ENCODE measurements at places on chromosomes 5 and 9. TPM values are rescaled to one million over a fixed set of nuclear protein-coding genes. Genes with fewer than 3 reads are reported as not detected.

The ERCC6L2 gene
- polyA plus RNA-seq: 21.5 TPM

GRCh38 chr9:119221276-119221675, 148.0 kb downstream of the BRINP1 start:
- peak overlapping the region; percentile 86 for H3K27ac ChIP-seq
- H3K27me3 ChIP-seq: no peaks in the 10 kb centered on the region
- DNase-seq: peak; percentile 24
- H3K4me3 ChIP-seq: no peak overlapping the region

- peak; percentile 30 for DNase-seq
- no peaks in the 10 kb centered on the region for H3K27me3 ChIP-seq
- no peaks in the 10 kb centered on the region for H3K4me1 ChIP-seq
- H3K27ac ChIP-seq: no peak overlapping the region
Measured at GRCh38 chr5:87020099-87020934, 247.4 kb upstream of the RASA1 start.

The SCGB3A2 gene
- 70.6 TPM for polyA plus RNA-seq

- no peak overlapping the region for H3K4me3 ChIP-seq
- no peak for DNase-seq
- no peak overlapping the region for H3K27ac ChIP-seq
- no peaks in the 10 kb centered on the region for H3K4me1 ChIP-seq
Measured at GRCh38 chr9:138023394-138024124, 146.0 kb downstream of the CACNA1B start.

GRCh38 chr5:95948631-95949030, 13.0 kb downstream of the ELL2 start:
- no peaks in the 10 kb centered on the region for H3K27me3 ChIP-seq
- H3K4me1 ChIP-seq: no peaks in the 10 kb centered on the region
- no peak overlapping the region for H3K4me3 ChIP-seq
- DNase-seq: no peak
- no peaks in the 10 kb centered on the region for H3K36me3 ChIP-seq

The CAMK4 gene
- polyA plus RNA-seq: 0.64 TPM

DNA sequence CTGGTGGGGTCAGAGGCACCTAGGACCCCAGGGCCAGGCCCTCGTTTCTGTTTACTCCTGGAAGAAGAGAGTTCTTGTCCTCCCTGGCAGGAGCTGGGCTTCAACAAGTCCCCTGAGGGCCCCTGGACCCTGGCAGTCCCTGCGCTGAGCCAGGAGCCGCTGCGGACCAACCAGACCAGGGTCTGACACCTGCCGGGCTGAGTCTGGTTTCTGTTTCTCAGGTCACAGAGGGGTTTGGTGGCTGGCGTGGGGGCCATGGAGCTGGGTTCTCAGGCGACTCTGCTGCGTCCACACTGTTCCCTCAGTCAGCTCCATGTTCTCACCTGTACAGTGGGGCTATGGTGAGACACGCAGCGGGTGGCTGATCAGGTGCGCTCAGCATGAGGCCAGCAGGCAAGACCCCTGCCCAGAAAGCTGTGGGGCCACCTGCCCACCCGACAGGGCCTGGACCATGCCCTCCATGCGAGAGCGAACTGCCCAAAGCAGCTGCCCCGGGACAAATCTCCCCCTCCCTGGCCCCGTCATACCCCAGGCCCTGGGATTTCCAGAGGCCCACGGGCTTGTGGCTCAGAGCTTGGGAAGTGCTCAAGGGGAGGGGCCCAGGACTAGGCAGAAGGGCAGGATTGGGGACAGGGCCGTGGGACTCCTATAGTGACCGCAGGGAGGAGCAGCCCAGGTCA, 17.9 kb upstream of the NOTCH1 start:
- H3K36me3 ChIP-seq: no peaks in the 10 kb centered on the region
- DNase-seq: no peak
- H3K27ac ChIP-seq: no peak overlapping the region
- no peak overlapping the region for H3K4me3 ChIP-seq
- H3K4me1 ChIP-seq: peaks cover 32% of the 10 kb centered on the region

DNA sequence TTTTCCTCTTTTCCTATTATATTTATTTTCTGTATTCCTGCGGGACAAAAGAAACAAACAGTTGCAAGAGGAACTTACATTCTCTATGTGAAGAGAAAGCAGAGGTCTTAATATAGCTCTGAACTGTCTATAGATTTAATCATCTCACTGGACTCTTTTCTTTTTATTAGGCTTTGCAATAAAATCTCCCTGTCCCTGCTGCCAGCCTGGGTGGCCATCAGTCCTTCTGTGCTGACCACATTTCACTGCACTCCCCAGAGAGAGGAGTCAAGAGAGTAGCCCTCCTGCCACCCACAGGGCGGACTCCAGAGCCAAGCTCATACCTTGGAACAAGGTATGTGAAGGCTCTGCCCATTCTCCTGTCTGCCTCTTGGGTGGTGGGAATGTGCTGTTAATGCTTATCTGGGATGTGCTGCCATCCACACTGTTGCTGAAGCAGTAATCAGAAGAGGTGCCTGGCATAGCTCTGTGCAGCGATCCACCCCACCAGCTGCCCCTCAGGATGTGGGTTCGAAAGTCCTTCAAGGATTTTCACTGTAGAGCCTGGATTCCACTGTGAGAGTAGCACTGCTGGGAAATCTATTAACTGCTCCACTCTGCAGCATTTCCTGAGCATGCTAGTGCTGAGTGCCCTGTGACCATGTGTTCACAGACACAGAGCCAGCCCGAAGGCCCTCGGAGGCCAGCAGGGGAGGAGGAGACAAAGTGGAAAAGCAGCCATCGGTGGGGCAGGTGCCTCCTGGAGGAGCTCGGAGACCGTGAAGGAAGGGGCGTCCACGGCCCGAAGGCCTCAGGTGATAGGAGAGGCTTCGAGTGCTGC, 334.6 kb downstream of the MED10 start:
- H3K4me1 ChIP-seq: no peaks in the 10 kb centered on the region
- no peaks in the 10 kb centered on the region for H3K36me3 ChIP-seq
- H3K27ac ChIP-seq: no peak overlapping the region
- H3K4me3 ChIP-seq: no peak overlapping the region
- no peak for DNase-seq

DNA sequence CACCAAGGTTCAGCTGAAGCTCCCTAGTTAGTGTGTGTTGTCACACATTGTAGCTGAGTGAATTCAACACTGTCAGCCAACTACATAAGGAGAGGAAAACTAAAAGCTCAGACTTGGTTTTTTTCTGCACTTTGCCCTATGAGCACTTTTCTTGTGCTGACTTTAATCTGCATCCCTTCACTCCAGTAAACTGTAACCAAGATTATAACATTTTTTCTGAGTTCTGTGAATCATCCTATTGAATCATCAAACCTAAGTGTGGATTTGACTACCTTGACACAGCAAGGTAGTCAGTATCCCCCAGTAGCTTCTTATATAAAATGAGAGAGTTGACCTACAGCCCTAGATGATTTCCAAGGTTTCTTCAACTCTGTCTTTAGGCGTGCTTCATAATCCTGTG, 325.0 kb downstream of the AGTPBP1 start:
- H3K27me3 ChIP-seq: no peaks in the 10 kb centered on the region
- H3K36me3 ChIP-seq: no peaks in the 10 kb centered on the region
- H3K27ac ChIP-seq: no peak overlapping the region
- H3K4me3 ChIP-seq: no peak overlapping the region
- H3K4me1 ChIP-seq: no peaks in the 10 kb centered on the region

The CDKN2A gene
- 2.9 TPM for polyA plus RNA-seq

DNA sequence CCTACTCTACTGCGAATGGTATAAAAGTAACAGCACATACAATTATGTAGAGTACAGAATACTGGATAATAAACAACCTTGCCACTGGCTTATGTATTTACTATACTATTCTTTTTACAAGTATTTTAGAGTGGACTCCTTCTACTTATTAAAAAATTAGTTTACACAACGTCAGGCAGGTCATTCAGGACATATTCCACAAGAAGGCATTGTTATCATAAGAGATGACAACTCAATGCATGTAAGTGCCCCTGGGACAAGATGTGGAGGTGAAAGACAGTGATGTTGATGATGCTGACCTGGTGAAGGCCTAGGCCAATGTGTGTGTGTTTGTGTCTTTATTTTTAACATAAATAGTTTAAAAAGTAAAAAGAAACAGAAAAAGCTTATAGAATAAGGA, 421.7 kb downstream of the CDH12 start:
- DNase-seq: no peak
- H3K27me3 ChIP-seq: no peaks in the 10 kb centered on the region
- H3K4me1 ChIP-seq: no peaks in the 10 kb centered on the region
- H3K27ac ChIP-seq: no peak overlapping the region
- no peaks in the 10 kb centered on the region for H3K36me3 ChIP-seq

DNA sequence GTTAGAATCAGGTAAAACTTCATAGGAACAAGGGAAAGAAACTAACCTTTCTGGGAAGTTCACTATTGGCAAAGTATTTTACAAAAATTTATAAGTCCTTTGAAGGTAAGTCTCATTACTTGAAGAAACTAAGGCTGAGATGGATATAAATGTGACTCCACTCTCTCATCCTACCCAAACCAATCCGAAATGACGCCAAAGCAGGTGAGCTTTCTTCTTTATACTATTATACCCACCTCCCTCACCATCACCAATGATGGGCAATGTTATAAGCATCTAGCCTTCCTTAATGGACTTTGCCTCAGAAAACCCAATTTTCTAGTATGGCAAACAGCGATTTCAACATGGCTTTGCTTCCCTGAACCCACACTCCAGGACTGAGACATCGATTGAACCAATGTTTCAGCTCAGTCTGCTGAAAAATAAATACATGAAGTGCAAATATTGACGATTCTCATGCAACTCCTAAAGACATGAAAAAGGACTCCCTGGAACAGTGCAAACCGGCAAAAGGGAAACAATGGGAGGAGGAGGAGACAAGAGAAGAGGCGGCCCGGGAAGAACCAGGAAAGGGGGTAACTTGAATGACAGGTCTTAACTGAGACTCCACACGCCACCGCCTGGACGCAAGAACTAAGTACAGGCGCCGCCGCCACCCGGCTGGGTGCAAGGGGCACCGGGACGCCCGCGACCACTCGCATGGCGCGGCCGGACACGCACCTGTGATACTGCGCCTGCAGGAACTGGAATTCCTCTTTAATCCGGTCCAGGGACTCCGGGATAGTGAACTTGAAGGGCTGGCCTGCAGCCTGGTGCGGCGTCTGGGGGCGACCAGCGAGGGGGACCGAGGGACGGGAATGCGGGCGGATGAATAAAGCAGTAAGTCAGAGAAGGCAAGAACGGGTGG, 2.5 kb downstream of the TLE1 start:
- peak overlapping the region; percentile 93 for H3K27ac ChIP-seq
- H3K4me1 ChIP-seq: peaks cover 48% of the 10 kb centered on the region
- DNase-seq: peak; percentile 93
- H3K36me3 ChIP-seq: peaks cover 5% of the 10 kb centered on the region
- H3K27me3 ChIP-seq: no peaks in the 10 kb centered on the region

The N4BP3 gene
- polyA plus RNA-seq: 1.6 TPM

The OTP gene
- not detected for polyA plus RNA-seq

The CKMT2 gene
- polyA plus RNA-seq: 7.8 TPM

GRCh38 chr5:190366-191035, 794 bp upstream of the LRRC14B start:
- H3K27ac ChIP-seq: no peak overlapping the region
- H3K27me3 ChIP-seq: no peaks in the 10 kb centered on the region
- no peaks in the 10 kb centered on the region for H3K4me1 ChIP-seq
- no peak overlapping the region for H3K4me3 ChIP-seq
- no peaks in the 10 kb centered on the region for H3K36me3 ChIP-seq

- no peaks in the 10 kb centered on the region for H3K36me3 ChIP-seq
- no peak overlapping the region for H3K4me3 ChIP-seq
- H3K27me3 ChIP-seq: no peaks in the 10 kb centered on the region
- peak; percentile 2 for DNase-seq
Measured at GRCh38 chr9:93267681-93268505, 84.0 kb downstream of the WNK2 start.

GRCh38 chr5:65043843-65044359, 275.2 kb downstream of the CWC27 start:
- H3K36me3 ChIP-seq: no peaks in the 10 kb centered on the region
- no peaks in the 10 kb centered on the region for H3K4me1 ChIP-seq
- no peak overlapping the region for H3K27ac ChIP-seq
- DNase-seq: no peak
- no peaks in the 10 kb centered on the region for H3K27me3 ChIP-seq

The PCDHGA7 gene
- not detected for polyA plus RNA-seq

GRCh38 chr9:94150279-94150828, 66.1 kb downstream of the PTPDC1 start:
- no peak for DNase-seq
- H3K36me3 ChIP-seq: no peaks in the 10 kb centered on the region
- peaks cover 11% of the 10 kb centered on the region for H3K4me1 ChIP-seq
- H3K4me3 ChIP-seq: no peak overlapping the region
- H3K27me3 ChIP-seq: no peaks in the 10 kb centered on the region

- H3K27me3 ChIP-seq: no peaks in the 10 kb centered on the region
- H3K4me3 ChIP-seq: no peak overlapping the region
- no peak for DNase-seq
- H3K27ac ChIP-seq: no peak overlapping the region
Measured at GRCh38 chr9:29456940-29457339, 1883.7 kb upstream of the C9orf72 start.

- no peaks in the 10 kb centered on the region for H3K4me1 ChIP-seq
- H3K36me3 ChIP-seq: no peaks in the 10 kb centered on the region
Measured at GRCh38 chr9:135065151-135065550, 22.3 kb upstream of the OLFM1 start.

DNA sequence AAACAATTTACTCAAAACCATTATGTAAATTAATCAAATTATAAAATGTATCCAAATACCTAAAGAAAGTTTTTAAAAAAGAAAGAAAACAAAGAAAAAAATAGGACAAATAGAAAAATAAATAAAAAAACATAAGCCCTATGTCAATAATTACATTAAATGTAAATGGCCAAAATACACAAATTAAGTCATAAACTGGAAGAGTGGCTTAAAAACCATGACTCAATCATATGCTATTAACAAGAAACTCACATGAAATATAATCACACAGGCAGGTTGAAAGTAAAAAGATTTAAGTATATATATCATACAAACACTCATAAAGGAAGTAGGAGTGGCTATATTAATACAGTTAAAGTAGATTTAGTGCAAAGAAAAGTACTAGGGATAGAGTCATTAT, 95.3 kb downstream of the PRELID2 start:
- no peak overlapping the region for H3K27ac ChIP-seq
- H3K4me1 ChIP-seq: no peaks in the 10 kb centered on the region
- no peaks in the 10 kb centered on the region for H3K36me3 ChIP-seq
- H3K27me3 ChIP-seq: no peaks in the 10 kb centered on the region
- no peak overlapping the region for H3K4me3 ChIP-seq
